PC-9 (cell line): ENCODE measurements at places on chromosomes 12 and 14. TPM values are rescaled to one million over a fixed set of nuclear protein-coding genes. Genes with fewer than 3 reads are reported as not detected.

The TRHDE gene
- total RNA-seq = 0.15 and 0.74 TPM in 2 replicates

The MSRB3 gene
- total RNA-seq = 0.55 and 1.2 TPM in 2 replicates

The HOXC9 gene
- total RNA-seq = 7.5 and 10.2 TPM in 2 replicates

The GPR135 gene
- 13.6 and 15.2 TPM in 2 replicates for total RNA-seq

The NOVA1 gene
- 0.68 and 1.1 TPM in 2 replicates for total RNA-seq

The NANOG gene
- total RNA-seq = not detected in 2 replicates

The NOC4L gene
- total RNA-seq = 24.1 and 27.1 TPM in 2 replicates

The TBC1D30 gene
- total RNA-seq = 8.6 and 9.0 TPM in 2 replicates

The TULP3 gene
- total RNA-seq = 39.0 and 54.6 TPM in 2 replicates

The NFATC4 gene
- total RNA-seq = 48.3 and 76.3 TPM in 2 replicates

The ANGEL1 gene
- 31.7 and 44.0 TPM in 2 replicates for total RNA-seq

The SMOC1 gene
- not detected in 2 replicates for total RNA-seq

The CMA1 gene
- total RNA-seq = not detected in 2 replicates

The SERPINA9 gene
- not detected in 2 replicates for total RNA-seq

The FGD6 gene
- 18.1 and 22.0 TPM in 2 replicates for total RNA-seq

- H3K27ac ChIP-seq = no peak overlapping the region
- H3K4me1 ChIP-seq = peaks cover 16% of the 10 kb centered on the region
- DNase-seq = no peak
- H3K27me3 ChIP-seq = no peaks in the 10 kb centered on the region
- H3K4me3 ChIP-seq = no peak overlapping the region
Observed at GRCh38 chr14:24297190-24297964, 2.2 kb downstream of the DHRS1 start.

DNA sequence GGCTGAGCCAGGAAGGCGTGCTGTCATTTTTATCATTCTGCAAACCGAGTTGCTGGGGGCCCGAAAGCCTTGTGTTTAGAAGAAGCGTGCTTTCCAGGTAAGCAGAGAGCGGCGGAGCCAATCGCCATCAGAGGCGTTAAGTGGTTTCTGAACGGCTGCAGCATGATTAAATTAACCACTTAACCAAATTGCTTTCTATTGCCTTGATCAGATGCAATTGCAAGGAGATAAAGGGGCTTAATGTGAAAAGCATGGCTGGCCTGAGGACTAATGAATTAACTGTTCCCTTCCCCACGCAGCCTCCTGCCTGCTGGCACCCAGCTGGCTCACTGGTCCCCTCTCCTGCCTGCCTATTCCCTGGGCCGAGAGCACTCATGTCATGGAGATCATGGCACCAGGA, 36.6 kb upstream of the CHGA start:
- peaks cover 45% of the 10 kb centered on the region for H3K27me3 ChIP-seq
- no peak overlapping the region for H3K4me3 ChIP-seq
- no peaks in the 10 kb centered on the region for H3K4me1 ChIP-seq

GRCh38 chr14:32224737-32225377, 21.8 kb upstream of the RNU6-8 start:
- H3K27me3 ChIP-seq = no peaks in the 10 kb centered on the region
- H3K36me3 ChIP-seq = no peaks in the 10 kb centered on the region
- peaks cover 26% of the 10 kb centered on the region for H3K4me1 ChIP-seq
- no peak for DNase-seq

- no peaks in the 10 kb centered on the region for H3K27me3 ChIP-seq
- no peak overlapping the region for H3K4me3 ChIP-seq
- peaks cover 26% of the 10 kb centered on the region for H3K4me1 ChIP-seq
- H3K27ac ChIP-seq = peak overlapping the region; percentile 4; the same call in 1 of the 2 replicates
- no peak for DNase-seq
Observed at GRCh38 chr12:70247653-70248199, 4.5 kb downstream of the CNOT2 start.

DNA sequence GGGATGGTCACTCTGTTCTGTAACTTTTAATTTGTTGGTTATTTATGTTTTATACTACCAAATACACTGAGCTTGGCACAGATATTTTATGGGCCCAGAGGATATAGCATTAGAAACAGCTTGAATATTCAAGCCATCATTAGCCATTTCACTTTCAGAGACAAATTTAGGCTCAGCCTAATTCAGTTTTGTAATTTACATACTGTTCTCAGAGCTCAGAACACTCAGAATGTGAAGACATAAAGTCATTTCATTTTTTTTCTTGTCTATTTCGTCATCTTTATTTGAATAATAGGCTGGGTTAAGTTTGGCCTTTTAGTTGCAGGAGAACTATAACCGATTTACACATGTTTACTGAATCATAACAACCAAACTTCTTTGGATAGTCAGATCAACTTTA, 361.7 kb downstream of the SNAPC1 start:
- H3K4me3 ChIP-seq = no peak overlapping the region
- H3K27me3 ChIP-seq = no peaks in the 10 kb centered on the region
- no peaks in the 10 kb centered on the region for H3K4me1 ChIP-seq
- DNase-seq = no peak

DNA sequence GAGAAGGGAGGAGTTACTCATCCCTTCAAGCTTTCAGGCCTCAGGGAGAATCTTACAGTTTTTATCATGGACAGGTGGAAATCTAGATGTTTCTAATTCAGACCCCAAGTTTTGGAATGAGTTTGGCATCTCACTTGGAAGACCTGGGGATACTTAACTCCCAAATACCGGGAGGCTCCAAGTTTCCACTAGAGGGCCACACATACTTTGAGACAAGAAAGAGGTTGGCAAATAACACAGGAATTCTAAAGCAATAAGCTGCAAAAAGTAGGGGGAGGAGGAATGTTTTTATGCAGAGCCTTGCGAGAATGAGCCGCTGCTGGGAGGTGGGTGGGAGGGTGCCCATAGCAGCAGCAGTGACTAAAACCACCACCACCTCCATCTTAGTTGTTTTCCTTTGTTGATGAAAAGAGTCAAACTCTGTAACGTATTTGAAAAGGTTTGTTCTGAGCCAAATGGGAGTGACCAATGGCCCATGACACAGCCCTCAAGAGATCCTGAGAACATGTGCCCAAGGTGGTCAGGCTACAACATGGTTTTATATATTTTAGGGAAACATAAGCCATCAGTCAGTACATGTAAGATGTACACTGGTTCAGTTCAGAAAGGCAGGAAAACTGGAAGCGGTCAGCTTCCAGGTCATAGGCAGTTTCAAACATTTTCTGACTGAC, 34.2 kb upstream of the RNASE1 start:
- H3K4me3 ChIP-seq = no peak overlapping the region
- H3K4me1 ChIP-seq = no peaks in the 10 kb centered on the region
- no peaks in the 10 kb centered on the region for H3K27me3 ChIP-seq
- H3K27ac ChIP-seq = no peak overlapping the region
- DNase-seq = no peak

DNA sequence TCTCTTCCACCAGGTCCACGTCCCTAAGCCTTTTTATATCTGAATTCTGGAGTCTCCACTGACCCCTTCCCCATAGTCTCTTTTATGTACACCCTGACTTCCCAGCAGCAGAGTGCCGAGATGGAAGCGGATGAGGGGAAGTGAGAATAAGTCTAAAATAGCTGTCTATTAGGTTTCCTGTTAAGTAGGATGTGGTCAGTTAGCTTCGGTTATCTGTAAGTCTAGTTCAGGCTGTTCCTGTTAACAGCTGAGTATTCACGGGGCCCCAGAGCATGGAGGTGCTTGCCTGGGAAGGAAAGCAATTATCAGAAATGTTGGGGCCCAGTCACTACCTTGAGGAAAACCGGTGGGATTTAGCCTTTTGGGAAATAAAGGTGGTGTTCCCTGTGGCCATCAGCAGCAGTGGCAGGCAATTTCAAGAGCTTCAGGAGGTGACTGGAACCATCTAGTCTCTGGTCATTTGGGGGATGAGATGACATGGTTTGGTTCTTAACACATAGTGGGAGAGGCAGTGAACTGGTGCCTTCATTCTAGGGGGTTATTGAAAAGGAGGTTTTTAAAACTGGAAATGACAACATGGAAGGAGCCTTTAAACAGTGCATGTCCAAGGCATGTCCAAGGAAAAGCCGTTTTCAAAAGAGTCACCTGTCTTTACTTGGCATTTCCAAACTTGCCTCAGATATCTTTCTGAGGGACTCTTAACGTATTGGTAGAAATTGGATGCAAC, 21.8 kb downstream of the CHST11 start:
- no peak overlapping the region for H3K4me3 ChIP-seq
- DNase-seq = no peak
- no peaks in the 10 kb centered on the region for H3K27me3 ChIP-seq
- H3K36me3 ChIP-seq = peaks cover 31% of the 10 kb centered on the region
- H3K4me1 ChIP-seq = peaks cover 25% of the 10 kb centered on the region

- H3K4me3 ChIP-seq = no peak overlapping the region
- DNase-seq = no peak
- H3K27me3 ChIP-seq = no peaks in the 10 kb centered on the region
- no peaks in the 10 kb centered on the region for H3K36me3 ChIP-seq
Observed at GRCh38 chr12:113145720-113146551, 3.6 kb upstream of the CFAP73 start.

DNA sequence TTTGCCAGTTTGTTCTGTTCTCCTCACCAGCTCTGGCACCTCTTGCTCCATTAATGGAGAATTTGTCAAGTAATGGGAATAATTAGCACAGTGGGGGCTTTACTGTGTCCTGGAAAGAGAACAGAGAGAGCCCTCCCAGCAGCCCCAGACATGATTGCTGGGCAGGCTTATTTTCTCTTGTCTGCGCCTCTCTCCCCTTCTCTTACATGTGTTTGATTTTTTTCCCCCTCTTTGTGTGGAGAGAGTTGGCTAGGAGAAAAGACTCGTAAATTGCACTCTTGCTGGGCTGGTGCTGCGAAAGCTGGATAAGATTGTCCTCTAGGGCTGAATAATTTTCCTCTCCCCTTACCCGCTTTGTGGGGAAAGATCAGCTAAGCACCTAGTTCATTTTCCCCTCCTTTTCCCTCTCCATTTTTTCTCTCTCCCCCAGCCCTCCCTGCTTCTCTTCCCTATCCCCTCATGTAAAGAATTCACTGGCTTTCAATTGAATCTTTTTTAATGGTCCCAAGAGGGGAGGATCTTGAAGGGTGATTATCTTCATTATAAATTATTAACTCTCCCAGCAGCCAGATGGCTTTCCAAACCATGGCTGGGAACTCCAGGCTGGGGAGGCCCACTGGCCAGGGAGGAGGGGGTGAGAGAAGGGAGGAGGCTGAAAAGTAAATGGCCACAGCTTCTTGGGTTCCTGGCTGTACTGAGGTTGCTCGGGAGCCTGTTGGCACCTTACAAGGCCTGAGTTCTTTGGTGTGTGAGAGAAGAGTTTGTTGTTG, 62.2 kb downstream of the NRXN3 start:
- H3K27ac ChIP-seq = no peak overlapping the region
- H3K27me3 ChIP-seq = peaks cover 43% of the 10 kb centered on the region
- H3K36me3 ChIP-seq = no peaks in the 10 kb centered on the region
- H3K4me3 ChIP-seq = no peak overlapping the region
- H3K4me1 ChIP-seq = no peaks in the 10 kb centered on the region

GRCh38 chr12:6697584-6698351, 2.8 kb downstream of the PIANP start:
- H3K36me3 ChIP-seq = no peaks in the 10 kb centered on the region
- H3K4me3 ChIP-seq = no peak overlapping the region
- H3K27me3 ChIP-seq = peaks cover 43% of the 10 kb centered on the region
- H3K27ac ChIP-seq = no peak overlapping the region
- no peaks in the 10 kb centered on the region for H3K4me1 ChIP-seq

GRCh38 chr12:85530456-85530855, 250.4 kb downstream of the ALX1 start:
- no peaks in the 10 kb centered on the region for H3K27me3 ChIP-seq
- H3K4me3 ChIP-seq = no peak overlapping the region
- H3K27ac ChIP-seq = no peak overlapping the region
- no peaks in the 10 kb centered on the region for H3K36me3 ChIP-seq
- DNase-seq = no peak

- no peak for DNase-seq
- peaks cover 32% of the 10 kb centered on the region for H3K4me1 ChIP-seq
- H3K36me3 ChIP-seq = no peaks in the 10 kb centered on the region
- H3K27me3 ChIP-seq = no peaks in the 10 kb centered on the region
Observed at GRCh38 chr12:27193106-27193505, 51.0 kb upstream of the STK38L start.

- no peaks in the 10 kb centered on the region for H3K27me3 ChIP-seq
- H3K27ac ChIP-seq = no peak overlapping the region
- H3K4me1 ChIP-seq = 0 out of 2 replicates have a peak, but pooled peaks cover 4% of the 10 kb centered on the region
- peaks cover 12% of the 10 kb centered on the region; the same call in 1 of the 2 replicates for H3K36me3 ChIP-seq
Observed at GRCh38 chr12:123607756-123608155, 5.9 kb downstream of the DDX55 start.

GRCh38 chr12:46790066-46790465, 35.7 kb downstream of the SLC38A4 start:
- DNase-seq = no peak
- H3K4me1 ChIP-seq = no peaks in the 10 kb centered on the region
- no peak overlapping the region for H3K27ac ChIP-seq
- no peaks in the 10 kb centered on the region for H3K27me3 ChIP-seq

- H3K36me3 ChIP-seq = no peaks in the 10 kb centered on the region
- no peaks in the 10 kb centered on the region for H3K4me1 ChIP-seq
- no peak overlapping the region for H3K27ac ChIP-seq
- H3K27me3 ChIP-seq = no peaks in the 10 kb centered on the region
- no peak for DNase-seq
Observed at GRCh38 chr14:69713209-69713781, 53.6 kb upstream of the SRSF5 start.

DNA sequence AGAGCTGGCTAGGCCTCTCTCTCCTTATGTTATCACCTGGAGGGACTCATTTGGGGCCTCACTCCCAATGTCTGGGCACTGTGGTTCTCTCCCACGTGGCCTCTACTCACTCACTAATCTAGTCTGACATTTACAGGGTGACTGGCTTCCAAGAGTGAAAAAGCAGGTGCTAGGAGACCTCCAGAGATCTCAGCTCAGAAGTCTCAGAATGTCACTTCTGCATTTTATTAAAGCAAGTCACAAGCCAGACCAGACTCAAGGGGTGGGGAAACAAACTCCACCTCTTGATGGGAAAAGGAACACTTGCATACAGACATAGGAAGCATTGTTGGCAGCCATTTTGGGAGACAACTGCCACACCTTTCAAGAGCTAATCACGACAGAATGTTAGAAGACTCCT, 175.9 kb downstream of the MON2 start:
- DNase-seq = no peak
- H3K36me3 ChIP-seq = no peaks in the 10 kb centered on the region
- H3K4me3 ChIP-seq = no peak overlapping the region
- H3K4me1 ChIP-seq = peaks cover 14% of the 10 kb centered on the region

GRCh38 chr14:61456720-61457119, 135.3 kb downstream of the PRKCH start:
- DNase-seq = peak; percentile 72
- H3K36me3 ChIP-seq = peaks cover 17% of the 10 kb centered on the region
- H3K4me3 ChIP-seq = no peak overlapping the region
- peaks cover 13% of the 10 kb centered on the region for H3K4me1 ChIP-seq
- H3K27me3 ChIP-seq = no peaks in the 10 kb centered on the region

DNA sequence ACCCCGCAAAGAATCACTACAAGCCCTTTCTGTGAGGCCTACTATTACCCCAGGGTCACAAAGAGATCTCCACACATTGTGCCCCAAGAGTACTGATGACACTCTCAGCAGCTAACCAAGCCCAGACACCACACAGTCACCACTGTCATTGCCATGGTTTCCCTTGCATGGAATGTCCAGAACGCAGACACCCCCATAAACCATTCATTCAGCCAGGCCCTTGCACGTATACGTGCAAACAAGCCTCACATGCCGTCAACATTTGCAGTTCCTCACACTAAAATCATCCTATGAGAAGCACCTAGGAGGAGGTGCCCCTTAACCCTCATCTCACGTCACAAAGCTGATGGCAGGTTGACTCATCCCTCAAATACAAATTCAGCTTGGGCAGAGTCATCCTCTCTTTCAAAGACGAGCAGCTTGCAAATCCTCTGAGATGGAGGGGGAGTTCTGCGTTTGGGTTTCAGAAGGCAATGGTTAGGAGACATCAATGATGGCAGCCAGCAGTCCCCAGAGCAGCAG, 17.1 kb upstream of the KRT77 start:
- DNase-seq = no peak
- H3K36me3 ChIP-seq = no peaks in the 10 kb centered on the region
